Tongue (tissue), 3 donors: ENCODE measurements at places on chromosomes 5 and 9. TPM values are rescaled to one million over a fixed set of nuclear protein-coding genes. Genes with fewer than 3 reads are reported as not detected.

Gene TMEM252
- not detected for total RNA-seq

Gene LRRC26
- 18.9 TPM for total RNA-seq

Gene FGFR4
- total RNA-seq = 130 TPM

Gene GGTA1
- total RNA-seq = 6.9 TPM
